ENCODE measurements at places on chromosomes 3 and 15.
A peak's percentile ranks its signal among the peaks of the same experiment; 100 is the strongest.

GRCh38 chr3:16338999-16339398 lies 74.0 kb downstream of the OXNAD1 start:
- peak; percentile 22 for DNase-seq

- no peak for DNase-seq
These were observed 4.7 kb downstream of the RRP9 start for GRCh38 chr3:51937014-51937413.

GRCh38 chr3:149894205-149894604 lies 76.5 kb downstream of the PFN2 start:
- no peak for DNase-seq

- peak; percentile 88 for DNase-seq
These were observed 55.6 kb downstream of the SMAD3 start for GRCh38 chr15:67120839-67121643.

- DNase-seq = peak; percentile 99
These were observed at the start of gene WDR5B for GRCh38 chr3:122415762-122416654. Gene WDR5B, minus strand, starts transcription at chr3:122416062. Its CDS starts 534 bp downstream, at chr3:122415528.

- DNase-seq = no peak
These were observed 48.9 kb upstream of the FMN1 start for GRCh38 chr15:33243393-33243792.

DNA sequence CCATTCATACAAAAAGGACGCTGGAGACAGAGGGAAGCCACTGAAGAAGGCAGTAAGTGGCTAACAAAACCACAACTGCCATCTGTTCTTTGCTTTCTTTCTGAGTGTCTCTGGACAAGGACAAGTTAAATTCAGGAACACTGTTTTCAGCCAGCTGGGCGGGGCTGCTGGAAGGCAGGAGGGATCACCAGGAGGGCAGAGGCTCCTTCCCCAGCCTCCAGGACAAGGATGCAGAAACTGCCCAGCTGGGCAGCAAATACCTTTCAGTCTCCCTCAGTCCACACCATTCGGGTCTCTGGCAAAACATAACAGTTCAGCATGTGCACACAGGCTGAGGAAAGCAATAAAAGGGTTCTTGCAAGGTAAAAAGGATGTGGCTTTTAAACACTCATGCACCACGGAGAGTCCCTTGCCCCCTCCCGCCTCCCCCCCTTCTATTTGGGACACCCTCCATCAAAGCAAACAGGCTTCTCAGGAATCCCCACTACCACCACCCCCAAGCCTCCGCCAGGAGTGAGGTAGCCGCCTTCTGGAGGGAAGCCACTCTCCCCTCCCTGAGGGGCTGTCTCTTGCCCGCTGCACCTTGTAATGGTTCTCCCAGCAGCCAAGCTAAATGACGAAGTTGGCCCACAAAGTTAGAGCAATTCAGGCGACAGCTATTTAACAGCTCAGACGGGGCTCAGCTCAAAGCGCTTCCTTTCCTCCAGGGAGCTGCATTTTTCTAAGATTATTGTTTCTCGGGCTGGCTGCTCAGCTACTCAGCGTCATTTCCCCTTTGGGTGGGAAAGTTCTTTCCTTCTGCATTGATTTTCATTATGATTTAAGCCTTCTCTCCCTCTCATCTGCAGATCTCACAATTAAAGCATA lies 3.8 kb downstream of the HEG1 start:
- DNase-seq = peak; percentile 72

- DNase-seq = no peak
These were observed 31.1 kb downstream of the DGKG start for GRCh38 chr3:186330772-186331460.

DNA sequence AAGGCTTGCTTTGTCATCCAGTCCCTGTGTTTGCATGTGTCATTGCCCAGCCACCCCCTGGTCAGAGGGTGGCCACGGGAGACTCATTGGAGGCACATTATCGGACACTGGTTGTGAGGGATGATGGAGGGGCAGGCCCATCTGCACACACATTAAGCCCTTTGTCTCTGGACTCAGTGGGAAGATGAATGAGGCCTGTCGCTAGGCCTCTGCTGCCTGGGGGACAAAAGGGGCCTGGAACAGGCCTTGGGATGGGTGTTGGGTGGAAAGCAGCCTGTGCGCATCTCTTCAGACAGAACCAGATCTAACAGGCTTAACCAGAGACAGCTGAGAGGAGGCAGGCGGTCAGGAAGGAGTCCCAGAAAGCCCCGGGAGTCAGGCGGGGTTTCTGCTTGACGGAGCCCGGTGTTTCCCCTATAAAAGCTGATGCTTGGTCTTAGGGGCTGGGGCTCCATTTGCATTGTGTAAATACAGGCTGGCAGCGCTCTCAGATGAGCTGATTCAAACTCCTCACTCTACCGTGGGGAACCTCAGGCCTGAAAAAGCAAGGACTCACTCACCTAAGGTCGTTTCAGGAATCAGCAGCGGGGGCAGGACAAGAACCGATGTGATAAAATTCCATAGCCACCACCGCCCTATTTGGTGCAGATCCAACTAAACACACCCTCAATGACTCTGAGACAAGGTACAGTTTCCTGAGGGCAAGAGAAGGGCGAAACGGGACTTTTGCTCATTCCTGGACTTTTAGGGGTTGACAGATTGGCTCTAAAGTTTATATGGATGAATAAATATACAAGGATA lies 17.1 kb upstream of the SKIC8 start:
- DNase-seq = no peak

DNA sequence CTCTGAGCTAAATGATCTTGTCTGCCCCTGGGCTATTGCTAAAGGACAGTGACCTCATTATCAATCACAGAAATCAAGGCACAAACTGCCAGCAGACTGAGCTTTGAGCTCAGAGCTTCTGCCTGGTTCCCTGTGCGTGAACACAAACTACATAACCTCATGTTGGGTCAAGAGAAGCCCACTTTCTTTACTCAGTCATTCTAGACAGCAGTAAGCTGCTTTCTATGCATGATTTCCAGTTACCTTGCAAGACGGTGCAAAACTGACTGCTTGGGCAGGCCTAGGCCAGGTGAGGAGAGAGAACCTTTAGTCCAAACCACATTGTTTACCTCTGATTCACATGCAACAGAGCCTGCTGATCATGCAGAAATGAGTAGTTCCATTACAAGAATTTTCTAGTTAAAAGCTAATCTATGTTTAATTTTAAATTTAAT lies 75.1 kb downstream of the ARRDC4 start:
- DNase-seq = no peak

DNA sequence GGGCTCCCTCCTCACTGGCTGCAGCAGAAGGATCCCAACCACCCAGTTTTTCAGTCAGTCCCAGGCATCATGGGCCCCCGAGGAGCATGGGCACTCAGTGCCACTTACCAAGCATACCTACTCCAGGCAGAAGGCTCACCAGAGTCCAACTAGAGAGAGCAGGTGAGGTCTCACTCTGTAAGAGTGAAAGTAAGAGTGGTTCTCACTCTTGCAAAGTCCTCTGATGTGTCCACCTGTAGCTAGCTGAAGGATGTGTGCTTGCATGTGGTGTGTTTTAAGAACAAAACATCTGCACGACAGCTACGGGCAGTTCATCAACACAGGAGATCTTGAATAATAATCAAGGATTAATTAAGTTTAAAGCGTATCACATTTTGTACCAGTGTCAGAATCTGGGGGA lies 49.7 kb downstream of the CCK start:
- DNase-seq = no peak

DNA sequence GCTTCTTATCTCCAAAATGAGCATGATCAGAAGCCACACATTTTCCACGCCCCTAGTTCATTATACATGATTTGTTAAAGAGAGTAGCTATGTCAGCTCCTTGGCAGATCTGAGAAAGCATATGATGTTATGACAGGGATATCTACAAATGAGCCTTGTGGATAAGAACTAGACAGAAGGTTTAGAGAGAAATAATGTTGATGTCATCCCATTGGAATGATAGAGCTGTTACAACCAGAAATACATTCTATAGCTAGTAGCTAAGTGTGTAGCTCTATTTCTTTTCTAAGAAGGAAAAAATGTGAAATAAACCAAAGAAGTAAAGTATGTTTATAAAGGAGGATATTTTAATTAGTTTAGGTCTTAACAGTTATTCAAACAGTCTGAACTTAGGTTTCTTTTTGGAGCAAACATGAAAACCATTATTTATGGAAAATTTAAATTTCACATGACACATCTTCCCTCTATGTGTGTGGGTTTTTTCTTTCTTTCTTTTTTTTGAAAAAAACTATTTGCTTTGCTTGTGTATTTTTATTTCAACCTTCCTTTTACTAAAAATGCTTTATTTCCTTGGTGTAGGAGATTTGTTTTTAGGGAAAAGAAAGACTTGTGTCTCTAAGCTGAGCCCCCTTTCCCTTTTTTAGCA lies 167.7 kb downstream of the GHSR start:
- DNase-seq = no peak

- DNase-seq = no peak
These were observed 80.0 kb upstream of the SEC13 start for GRCh38 chr3:10400749-10401495.

DNA sequence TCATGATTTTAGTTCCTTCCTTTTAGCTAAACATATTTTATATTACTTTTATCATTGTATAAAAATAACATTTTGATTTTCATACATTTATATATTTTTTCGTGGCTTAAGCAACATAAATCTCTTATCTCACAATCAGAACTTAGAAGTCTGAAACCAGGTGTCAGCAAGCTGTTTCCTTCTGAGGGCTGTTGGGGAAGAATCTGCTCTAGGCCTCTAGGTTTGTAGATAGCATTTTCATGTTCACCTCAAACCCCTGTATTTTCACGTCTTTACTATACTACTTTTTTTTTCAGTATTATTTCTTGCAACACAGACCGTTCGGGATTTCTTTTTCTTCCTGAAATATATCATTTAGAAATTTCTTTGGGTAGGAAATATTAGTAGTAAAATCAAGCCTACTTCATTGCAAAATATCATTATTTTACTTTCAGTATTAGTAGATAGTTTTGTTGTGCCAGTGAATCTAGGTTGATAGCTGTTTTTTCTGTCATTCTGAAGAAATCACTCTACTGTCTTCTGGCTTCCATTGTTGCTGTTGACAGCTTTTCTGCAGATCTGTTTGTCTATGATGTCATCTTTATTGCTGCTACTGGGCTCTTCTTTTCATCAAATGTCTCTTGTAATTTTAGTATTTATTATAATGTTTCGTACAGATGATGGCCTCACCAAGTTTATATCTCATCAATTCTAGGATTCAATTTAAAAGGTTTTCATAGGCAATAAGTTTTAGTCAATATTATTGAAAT lies 756.3 kb downstream of the VGLL3 start:
- DNase-seq = no peak
